ENCODE measurements at places on chromosomes 4 and X. TPM values are rescaled to one million over a fixed set of nuclear protein-coding genes. Genes with fewer than 3 reads are reported as not detected.

Gene UGT2B10
- not detected for total RNA-seq

Gene F11
- 7.2 TPM for total RNA-seq

Gene C1GALT1C1
- total RNA-seq = 23.2 TPM

Gene CXorf49B
- total RNA-seq = not detected

Gene RTL9
- 0.03 TPM for total RNA-seq

Gene NUP62CL
- total RNA-seq = 2.1 TPM

Gene BOD1L1
- 34.9 TPM for total RNA-seq

Gene GC
- total RNA-seq = 1.6 TPM

Gene XIAP
- 61.5 TPM for total RNA-seq

Gene AP1S2
- 12.7 TPM for total RNA-seq

Gene P2RY4
- not detected for total RNA-seq

Gene DUSP21
- total RNA-seq = not detected

Gene CC2D2A
- total RNA-seq = 47.4 TPM

Gene TCEAL7
- not detected for total RNA-seq

Gene SLC7A11
- 9.6 TPM for total RNA-seq

Gene CLDN34
- total RNA-seq = 1.5 TPM

Gene TASL
- total RNA-seq = 2.0 TPM

Gene PRDM8
- 1.1 TPM for total RNA-seq

Gene EDNRA
- 8.6 TPM for total RNA-seq

Gene KDR
- total RNA-seq = 28.5 TPM

Gene CETN2
- total RNA-seq = 33.3 TPM

Gene CSAG1
- not detected for total RNA-seq

Gene ZNF157
- not detected for total RNA-seq

Gene SCFD2
- 33.5 TPM for total RNA-seq

Gene RHOH
- total RNA-seq = 19.9 TPM

Gene CDX4
- not detected for total RNA-seq

Measured in upper lobe of left lung (tissue), 6 donors.